ENCODE measurements at places on chromosomes 5 and 9. TPM values are rescaled to one million over a fixed set of nuclear protein-coding genes. Genes with fewer than 3 reads are reported as not detected.

The SLCO4C1 gene
- total RNA-seq, result 12.0 TPM

The C5 gene
- 0.87 TPM for total RNA-seq

GRCh38 chr9:19408316-19408692, 505 bp upstream of the ACER2 start:
- no peak for DNase-seq

DNA sequence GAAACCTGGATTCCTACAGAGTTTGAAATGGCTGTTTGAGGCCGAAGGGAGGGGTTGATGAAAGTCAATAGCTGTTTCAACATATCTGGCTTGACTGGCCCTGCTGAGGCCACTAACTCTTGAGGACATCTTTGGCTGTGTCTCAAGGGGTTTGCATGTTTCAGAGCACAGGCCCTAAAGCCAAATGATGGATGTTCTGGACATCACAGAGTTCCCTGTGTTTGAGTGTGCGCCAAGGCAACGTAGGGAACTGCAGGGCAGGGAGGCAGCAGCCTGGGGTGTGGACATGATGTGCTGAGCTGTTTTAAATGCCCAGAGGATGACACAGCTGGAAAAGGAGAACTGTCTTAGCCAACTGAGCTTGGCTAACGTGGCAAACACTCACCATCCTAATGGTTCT, 89.6 kb downstream of the RAPGEF1 start:
- no peak for DNase-seq

DNA sequence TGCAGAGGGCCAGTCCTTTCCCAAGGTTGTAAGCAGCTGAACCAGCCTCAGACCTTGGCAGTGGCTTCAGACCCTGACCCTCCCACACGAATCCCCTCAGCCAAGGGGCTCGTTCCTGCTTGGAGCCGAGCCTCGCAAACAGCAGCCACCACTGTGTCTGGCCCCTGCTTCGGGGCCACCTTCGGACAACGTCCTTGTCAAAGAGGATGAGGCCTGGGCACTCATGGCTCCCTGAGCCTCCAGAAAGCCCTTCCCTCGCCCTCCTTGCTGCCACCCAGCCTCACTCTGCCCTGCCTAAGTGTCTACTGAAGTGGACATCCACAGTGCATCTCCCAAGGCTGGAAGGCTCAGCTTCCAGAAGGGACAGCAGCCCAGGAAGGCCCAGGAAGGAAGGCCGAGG, 161.7 kb downstream of the OLFM1 start:
- DNase-seq, result no peak
